GM13976 (cell line): ENCODE measurements at places on chromosomes 6 and 20.

- no peak for DNase-seq
These were observed 24.9 kb downstream of the COL21A1 start for GRCh38 chr6:56222499-56222898.

- no peak for DNase-seq
These were observed 6.6 kb downstream of the HLA-B start for GRCh38 chr6:31350196-31351032.

DNA sequence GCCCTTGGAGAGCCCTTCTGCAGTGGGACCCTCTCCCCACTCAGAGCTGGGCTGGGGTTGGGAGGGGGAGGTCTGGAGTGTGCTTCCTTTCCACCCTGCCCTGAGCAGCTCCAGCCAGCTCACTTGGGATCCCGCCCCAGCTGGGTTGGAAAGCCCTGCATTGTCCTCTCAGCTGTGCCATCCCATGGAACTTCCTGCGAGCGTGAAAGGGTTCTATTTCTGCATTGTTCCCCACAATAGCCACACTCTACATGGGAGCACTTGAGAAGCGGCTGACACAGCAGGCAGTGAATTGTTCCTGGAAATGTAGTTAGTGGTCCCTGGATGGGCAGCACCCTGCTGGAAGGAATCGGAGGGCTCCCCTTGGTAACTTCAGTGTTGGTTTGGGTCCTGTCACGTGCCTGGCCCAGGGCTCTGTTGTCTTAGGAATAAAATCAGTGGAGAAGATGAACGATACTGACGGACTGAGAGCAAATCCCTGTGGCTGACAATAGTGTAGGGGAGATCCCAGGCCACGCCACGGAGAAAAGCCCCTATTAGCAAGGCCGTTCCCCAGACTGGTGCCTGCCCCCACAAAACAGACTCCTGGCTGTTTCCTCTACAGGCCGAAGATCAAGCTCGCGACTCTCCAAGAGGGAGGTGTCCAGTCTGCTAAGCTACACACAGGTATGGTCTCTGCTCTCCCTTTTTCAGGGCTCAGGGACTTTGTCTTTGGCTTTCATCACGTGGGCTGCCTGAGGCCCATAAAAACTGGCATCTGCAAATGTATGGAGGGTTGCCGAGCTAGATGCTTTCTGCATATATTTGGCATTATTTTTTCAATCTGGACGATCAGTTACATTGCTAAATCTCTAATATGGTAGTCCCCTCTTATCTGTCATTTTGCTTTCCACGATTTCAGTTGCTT lies 18.8 kb downstream of the DNMT3B start:
- DNase-seq: no peak

- DNase-seq: no peak
These were observed 19.0 kb upstream of the BHLHE23 start for GRCh38 chr20:63025534-63026331.

- no peak for DNase-seq
These were observed 21.5 kb downstream of the TUBB2B start for GRCh38 chr6:3205913-3206312.

GRCh38 chr20:59151820-59152219 lies 11.8 kb upstream of the ZNF831 start:
- DNase-seq: no peak

DNA sequence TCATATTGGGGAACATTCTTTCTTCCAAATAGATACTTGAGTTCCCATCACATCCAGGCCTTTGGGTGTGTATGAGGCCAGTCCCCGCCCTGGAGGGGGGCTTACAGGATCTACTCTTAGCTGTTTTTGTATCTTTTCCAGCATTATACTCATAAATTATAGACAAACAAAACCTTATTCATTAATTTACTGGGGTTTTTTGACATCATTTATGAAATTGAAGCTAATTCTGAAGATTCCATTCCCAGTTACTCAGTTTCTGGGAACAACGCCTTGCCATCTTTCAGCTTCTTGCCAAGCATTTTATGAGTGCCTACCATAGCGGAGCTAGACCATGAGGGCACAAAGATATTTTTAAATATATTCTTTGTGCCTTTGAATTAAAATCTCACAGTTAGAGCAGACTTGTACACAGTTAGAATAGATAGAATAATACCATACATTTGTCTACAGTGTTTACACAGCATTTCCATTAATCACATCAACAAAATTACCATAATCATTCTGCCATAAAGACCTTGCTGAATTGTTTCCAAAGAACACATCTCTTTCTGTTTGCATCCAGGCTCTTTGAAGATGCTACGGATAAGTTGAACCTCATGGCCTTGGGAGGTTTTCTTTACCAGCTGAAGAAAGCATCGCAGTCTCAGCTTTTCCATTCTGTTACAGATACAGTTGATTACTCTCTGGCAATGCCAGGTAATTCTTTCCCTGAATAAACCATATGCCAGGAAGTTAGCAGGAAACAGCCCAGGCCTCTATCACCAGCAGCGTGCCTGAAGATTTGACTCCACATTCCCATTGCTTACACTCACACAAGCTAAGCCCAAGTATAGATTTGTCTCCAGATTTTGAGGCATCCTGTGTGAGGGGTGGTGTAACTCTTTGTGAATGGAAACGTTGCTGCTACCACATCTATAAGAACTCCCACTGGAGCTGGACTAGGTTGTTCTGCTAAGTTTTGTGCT lies 75.4 kb upstream of the PBOV1 start:
- no peak for DNase-seq

- no peak for DNase-seq
These were observed 27.0 kb upstream of the TBC1D7 start for GRCh38 chr6:13355043-13355945.
